Stimulated activated CD4-positive, alpha-beta T cell treated with anti-CD3 and anti-CD28 coated beads, Interleukin-1b, Interleukin-23, amount 100 ng/mL, for 1 hour (primary cell): ENCODE measurements at places on chromosomes 5 and 9.

- DNase-seq, result no peak
These were observed 19.5 kb upstream of the MXD3 start for GRCh38 chr5:177330991-177331842.

GRCh38 chr5:36108758-36109460 is 42.2 kb upstream of the UGT3A2 start:
- DNase-seq, result no peak

DNA sequence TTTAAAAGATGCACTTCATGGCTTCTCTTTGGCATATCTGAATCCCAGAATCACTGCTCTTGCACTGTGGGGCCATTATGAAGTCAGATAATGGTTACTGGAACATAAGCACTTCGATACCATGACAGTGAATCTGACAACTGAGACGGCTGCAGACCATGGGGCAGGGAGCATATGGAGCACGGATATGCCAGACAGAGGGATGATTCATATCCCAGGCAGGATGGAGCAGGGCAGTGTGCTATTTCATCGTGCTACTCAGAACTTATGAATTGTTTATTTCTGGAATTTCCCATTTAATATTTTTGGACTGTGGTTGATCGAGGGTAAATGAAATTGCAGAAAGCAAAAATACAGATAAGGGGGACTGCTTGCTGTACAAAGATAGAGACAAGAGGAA is 145.0 kb downstream of the EGFLAM start:
- DNase-seq, result no peak

DNA sequence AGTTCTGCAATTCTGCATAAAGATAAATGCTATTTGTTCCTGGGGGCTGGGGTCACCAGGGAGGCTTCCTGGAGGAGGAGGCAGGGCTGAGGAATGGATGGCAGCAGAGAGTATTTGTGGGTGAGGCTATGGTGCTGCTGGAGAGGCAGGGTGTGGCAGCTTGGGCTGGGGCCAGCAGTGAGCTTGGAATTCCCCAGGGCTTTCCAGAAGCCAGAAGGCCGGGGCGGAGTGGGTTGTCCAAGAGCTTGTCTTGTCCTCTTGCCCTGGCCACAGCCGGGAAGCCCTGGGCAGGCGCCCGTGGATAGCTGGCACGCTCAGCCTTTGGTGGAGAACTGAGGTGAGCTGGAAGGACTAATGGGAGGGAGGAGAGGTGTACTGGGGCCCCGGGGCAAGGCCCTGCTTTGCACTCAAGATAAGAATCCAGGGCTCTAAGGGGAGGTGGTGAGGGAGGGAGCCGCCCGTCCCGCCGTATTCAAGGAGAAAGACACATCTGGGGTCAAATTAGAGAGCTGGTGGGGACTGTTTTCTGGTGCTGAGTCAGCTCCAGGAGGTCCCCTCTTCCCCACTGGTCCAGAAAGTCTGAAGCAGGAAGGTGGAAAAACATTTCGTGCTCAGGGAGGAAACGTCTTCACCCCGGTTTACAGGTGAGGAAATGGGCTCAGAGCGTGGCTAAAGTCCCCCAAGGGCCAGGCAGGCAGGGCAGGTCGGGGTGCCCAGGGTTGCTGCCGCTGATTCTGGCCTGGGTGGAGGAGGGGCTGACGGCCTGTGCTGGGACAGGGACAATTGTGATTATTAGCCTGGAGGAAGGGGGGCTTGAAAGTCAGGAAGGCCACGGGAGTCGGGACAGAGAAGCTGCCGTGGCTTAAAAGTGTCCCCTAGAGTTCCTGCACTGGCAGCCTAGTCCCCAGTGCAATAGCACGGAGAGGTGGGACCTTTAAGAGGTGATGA is 26.9 kb upstream of the CNOT6 start:
- DNase-seq, result no peak
